ENCODE measurements at places on chromosomes 11 and 22.

DNA sequence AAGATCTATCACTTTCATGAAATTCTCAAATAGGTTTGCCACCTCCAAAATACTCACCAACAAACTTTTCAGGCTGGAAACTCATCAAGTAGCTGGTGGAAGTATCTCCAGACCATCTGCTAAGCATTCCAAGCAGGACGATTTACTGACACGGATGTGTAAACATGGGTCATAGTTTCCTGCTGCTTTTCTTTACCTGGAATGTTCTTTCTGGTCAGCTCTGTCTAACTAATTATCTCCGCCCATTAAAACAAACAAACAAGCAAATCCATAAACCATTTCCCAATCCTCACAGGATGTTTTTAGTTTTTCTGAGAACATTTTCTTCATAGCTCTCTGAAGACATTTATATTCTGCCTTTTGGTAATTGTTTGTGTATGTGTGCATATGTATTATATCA is 397.0 kb downstream of the METTL15 start:
- no peak for DNase-seq

DNA sequence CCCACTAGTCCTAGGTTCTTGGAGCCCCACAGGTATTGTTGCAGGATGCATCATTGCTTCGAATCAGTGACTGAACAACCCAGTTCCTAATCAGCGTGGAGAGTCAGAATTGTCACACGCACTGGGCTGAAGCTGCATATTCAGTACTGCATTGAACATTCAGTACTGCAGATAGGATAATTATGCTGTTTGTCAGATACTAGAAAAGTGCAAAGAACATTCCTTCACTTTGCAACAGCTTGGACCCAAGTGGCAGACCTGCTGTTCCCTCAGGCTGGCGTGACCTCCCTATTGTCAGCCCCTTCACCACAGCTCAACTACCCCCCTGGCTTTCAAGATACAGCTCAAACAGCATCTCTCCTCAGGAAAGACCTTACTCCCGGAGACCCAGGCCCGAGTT is 27.6 kb downstream of the NF2 start:
- DNase-seq, result no peak

DNA sequence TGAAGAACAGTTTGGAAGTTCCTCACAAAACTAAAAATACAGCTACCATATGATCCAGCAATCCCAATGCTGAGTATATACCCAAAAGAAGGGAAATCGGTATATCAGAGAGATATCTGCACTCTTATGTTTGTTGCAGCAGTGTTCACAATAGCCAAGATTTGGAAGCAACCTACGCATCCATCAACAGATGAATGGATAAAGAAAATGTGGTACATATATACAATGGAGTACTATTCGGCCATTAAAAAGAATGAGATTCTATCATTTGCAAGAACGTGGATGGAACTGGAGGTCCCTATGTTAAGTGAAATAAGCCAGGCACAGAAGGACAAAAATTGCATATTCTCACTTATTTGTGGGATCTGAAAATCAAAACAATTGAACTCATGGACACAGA is 46.5 kb downstream of the XRRA1 start:
- no peak for DNase-seq

GRCh38 chr11:57547854-57548377 is 10.5 kb downstream of the SMTNL1 start:
- no peak for DNase-seq

DNA sequence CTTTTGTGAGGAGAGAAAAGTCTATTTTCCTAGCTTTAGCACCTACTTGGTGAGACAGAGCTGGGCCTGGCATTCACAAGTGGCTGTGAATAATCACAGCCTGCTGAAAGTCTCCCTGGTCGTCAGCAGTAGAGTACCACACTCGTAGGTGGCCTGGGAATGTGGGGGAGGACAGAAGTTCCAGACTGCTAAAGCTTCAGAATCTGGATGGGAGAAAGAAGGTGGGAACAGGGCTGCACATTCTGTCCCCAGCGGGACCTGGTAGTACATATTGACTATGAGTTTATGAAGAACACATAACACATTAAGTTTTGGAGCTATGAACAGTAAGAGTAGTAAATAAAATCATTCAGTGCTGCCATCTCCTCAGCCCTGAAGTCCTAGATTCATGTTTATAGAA is 19.0 kb upstream of the LIMK2 start:
- no peak for DNase-seq

Measured in NCI-H510A treated with DMSO at 0.1 percent for 48 hours (cell line).